Substantia nigra (tissue), 51 donors: ENCODE measurements at places on chromosomes 3 and 15.

DNA sequence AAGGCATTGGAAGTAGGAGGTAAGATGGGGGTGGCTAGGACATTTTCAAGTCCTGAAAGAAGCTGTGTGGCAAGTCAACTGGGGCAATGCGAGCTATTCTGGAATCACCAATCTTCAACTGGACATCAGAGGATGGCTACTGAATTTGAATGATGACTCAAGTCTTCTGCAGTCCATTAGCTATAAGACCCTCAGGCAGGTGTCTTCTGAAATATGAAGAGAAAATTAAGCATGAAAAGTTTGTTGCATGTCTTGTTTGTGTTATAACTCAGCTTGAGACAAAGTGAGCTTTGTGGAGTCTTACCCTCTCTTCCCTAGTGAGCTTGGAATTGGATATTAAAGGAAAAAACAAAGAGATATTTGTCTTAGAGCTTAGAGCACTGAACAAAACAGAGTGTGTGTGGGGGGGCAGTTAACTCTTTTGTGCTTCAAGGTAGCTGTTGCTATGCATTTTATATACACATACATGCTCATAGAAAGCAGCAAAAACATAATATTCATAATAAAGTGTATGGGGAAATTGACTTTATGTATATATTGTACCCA, 979.1 kb downstream of the MCTP2 start:
- DNase-seq: no peak

- no peak for DNase-seq
Observed at GRCh38 chr3:15527031-15527459, 5.5 kb upstream of the COLQ start.

DNA sequence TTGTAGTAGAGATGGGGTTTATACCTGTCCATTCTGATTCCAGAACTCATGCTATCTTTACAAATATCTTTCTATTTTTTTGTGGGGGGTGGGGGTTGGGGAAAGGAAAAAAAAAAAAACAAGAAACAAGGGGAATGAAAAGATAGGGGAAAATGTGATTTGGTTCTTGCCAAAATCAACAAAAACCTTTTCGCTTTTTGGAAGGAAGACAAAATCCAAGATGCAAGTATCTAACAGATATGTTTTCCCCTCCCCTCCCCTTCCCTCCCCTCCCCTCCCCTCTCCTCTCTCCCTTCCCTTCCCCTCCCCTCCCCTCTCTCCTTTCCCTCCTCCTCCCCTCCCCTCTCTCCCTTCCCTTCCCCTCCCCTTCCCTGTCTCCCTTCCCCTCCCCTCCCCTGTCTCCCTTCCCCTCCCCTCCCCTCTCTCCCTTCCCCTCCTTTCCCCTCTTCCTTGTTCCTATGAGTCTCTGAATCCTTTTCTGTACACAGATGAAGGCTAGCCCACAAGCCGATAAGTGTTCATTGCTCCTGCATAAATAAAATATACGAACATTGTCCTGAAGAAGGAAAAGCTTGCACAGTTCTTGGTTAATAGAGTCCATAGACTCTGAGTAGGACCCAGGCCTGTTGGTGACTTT, 551.9 kb downstream of the EDEM1 start:
- DNase-seq: no peak

- DNase-seq: no peak
Observed at GRCh38 chr3:52535411-52536111, 844 bp upstream of the UQCC5 start.

DNA sequence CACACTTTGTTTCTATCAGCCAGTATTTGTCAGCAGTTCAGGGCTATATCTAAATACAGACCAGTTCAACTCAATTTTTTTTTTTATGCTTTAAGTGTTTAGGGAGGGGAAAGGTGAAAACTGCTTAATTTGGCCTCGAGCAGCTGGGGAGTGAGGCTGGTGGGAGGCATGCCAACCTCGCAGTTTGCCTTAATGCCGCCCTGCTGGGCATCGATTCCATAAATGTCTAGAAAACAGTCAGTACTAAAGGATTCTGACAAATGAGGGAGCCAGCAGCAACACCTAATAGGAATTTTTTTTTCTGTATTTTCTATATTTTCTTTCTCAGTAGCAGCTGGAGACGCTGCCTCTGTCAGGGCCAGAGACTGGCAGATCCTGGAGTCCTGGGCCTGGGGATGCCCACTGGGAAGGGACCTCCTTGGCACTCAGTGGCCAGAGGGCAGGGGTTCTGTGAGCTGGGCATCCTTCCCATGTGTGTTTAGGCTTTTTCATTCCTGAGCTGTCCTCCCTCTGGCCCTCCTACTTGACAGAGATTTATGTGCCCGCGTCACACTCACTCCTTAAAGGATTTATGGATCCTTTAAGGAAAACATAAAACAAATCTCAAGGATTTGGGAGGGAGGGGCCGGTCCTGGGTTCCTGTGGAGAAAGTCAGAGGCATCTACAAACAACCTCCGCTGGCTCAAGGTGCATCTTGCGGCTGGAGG, 117.8 kb downstream of the WNT5A start:
- DNase-seq: no peak

DNA sequence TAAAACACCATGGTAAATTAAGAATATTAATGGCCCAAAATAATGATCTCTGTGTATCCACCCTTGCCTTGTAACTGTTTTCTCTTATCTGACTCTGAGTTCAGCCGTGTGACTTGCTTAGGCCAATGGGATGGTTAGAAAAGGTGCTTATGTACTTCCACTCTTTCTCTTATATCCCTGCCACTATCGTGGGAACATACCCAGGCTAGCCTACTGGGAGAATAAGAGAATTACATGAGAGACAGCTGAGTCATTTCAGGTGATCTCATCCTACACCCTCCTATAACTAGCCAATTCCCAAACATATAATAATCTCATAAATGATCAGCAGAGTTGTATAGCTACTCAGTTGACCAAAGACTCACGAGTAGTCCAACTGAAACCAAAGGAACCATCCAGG, 98.3 kb upstream of the ABI3BP start:
- no peak for DNase-seq

DNA sequence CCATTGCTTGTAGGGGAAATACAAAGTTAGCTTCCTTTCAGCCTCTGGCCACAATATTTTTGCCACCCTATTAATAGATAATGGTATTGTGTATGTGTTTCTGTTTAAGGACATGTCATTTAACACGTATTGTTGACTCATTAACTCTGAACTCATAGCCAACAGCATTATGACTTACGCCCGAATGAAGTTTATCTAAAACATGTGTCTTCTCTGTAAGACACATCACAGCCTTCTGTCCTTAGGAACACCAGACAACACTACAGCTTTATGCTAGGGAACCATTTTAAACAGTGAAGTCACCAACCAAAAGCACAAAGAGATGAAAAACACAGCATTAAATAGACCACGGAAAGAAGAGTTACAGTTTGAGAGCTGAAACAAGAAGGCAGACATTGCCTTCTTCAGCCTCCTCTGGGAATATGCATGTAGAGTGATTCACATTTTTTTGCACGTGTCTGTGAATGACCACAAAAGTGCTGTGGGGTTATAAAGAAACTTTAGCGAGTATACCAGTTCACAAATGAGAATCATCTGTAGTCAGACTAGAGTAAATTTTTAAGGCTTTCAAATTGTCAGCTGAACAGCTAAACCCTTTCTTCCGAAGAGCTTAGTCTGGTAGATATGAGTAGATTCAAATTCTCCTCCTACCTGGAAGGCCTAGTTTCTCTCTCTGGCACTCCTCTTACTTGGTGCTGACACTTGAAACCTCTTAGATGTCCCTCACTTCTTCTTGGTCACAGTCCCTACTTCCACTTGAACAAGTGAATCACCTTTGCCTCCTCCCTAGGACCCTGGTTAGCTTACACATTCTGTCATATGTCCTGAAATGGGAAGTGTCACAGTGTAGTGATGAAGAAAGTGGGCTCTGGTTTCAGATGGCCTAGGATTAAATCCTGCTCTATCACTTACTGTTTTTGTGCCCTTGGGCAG, 32.2 kb downstream of the MCTP2 start:
- no peak for DNase-seq

DNA sequence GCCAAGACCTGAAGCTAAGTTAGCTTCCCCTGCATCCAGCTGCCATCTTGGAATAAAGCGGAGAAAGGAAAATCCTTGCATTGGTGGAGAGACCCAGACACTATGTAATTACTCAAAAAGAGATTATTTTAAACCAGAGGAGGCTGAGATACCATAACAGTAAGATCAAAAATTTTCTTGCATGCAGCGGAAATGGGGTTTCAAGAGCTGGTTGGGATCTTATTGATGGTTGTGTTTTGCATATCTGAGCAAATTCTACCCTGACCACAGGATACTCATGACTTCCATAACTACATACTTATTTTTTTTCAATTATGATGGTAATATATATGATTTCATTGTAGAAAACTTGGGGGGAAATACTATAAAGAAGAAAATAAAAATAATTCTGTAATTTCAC, 17.5 kb downstream of the TMEM158 start:
- DNase-seq: no peak

DNA sequence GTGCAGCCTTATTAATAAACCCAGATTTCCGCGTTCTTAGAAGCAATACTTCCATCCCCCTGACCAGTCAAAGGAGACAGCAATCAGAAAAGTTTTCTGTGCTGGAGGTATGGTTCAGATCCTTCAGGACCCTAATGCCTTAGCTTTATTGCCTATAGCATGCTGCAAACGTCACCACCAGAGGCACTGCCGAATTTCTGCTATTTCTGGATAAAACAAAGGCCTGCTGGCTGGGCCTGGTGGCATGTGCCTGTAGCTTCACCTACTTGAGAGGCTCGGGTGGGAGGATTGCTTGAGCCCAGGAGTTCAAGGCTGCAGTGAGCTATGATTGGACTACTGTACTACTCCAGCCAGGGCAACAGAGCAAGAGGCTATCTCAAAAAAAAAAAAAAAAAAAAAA, 407.2 kb downstream of the FOXP1 start:
- no peak for DNase-seq

DNA sequence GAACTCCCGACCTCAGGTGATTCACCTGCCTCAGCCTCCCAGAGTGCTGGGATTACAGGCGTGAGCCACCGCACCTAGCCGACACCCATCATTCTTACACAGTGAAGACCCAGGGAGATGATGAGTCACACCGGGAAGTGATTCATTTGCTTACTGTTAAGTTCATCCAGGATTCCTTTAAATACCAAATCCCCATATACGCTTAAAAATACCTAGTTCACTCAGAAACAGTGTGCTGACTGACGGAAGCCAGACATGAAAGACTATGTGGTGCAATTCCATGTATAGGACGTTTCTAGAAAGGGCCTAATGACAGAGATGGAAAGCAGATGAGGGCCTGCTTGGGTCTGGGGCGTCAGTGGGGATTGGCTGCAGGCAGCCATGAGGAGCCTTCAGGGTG, 75.2 kb downstream of the APBA2 start:
- no peak for DNase-seq
